GM04504 (cell line): ENCODE measurements at places on chromosomes 7 and 10.

GRCh38 chr10:64209561-64209960, 688.4 kb downstream of the REEP3 start:
- DNase-seq, result no peak

DNA sequence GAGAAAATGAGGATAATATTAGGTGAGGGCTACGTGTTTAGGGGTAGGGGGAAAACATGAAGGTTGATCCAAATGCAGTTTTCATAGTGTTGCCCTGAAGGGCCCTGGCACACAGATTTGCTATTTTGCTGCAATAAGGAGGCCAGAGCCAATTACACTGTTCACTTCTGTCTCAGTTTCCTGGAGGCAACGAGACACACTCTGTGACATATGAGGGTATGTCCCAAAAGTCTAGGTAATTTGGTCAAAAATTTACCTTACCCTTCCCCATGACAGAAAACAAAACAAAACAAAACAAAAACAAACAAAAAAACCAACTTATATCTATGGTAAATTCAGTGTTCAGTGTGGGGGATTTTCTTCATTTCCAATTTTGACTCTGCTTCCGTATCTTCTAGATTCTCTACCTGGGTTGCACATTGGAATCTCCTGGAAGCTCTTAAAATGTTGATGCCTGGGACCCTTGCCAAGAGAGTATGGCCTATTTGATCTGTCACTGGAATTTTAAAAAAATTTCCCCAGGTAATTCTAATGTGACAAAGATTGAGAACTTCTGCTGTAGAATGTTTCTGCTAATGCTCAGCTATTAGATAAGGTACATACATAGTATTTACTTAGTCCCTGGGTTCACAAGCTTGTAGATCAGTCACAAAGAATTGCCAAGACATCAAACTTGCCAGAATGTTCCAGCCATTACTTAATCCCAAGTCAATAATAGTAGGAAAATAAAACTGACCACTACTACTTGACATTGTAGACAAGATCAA, 139.5 kb downstream of the SEMA3E start:
- DNase-seq, result no peak

DNA sequence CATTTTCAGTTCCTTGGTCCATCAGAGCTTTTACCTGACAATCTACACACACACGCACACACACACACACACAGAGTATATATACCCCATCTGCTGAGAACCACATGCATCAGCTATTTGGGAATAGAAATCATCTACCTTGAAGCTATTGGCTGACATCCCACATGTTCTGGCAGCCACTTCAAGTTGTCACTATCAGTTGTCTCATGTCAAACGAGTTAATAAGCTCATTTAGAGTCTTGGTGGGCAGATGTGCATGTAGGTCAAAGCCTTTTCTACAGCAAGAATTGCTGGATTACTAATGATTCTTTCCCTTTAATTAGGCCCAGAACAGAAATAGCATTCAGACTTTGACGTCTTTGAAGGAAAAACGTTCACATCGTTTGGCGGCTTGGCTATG, 36.8 kb downstream of the COL28A1 start:
- no peak for DNase-seq

GRCh38 chr10:72792288-72792687, 100.3 kb downstream of the MCU start:
- DNase-seq, result no peak

GRCh38 chr7:55550010-55550663, 22.2 kb downstream of the VOPP1 start:
- DNase-seq, result no peak

DNA sequence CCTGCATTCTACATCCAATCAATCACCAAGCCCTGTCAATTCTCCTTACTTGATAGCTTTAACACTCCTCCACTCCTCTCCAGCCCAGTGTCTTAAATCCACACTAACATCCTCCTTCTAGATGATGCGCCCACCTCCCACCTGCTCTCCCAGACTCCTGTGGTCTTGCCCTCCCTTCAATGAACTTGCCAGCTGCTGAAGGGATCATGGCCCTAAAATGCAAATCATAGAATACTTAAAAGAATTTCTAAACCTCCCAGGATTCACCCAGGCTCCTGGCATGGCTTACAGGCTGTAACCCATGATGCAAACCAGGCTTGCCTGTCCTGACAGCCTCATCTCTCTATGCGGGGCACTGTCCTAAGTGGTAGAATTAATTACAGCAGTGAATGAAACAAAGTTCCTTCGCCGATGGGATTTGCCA, 43.6 kb downstream of the SYPL1 start:
- no peak for DNase-seq
